Activated naive CD8-positive, alpha-beta T cell treated with anti-CD3 and anti-CD28 coated beads, Interleukin-2, amount 10 ng/mL, durations not matched to agents 7 days and 5 days (primary cell): ENCODE measurements at places on chromosomes 1 and 21. TPM values are rescaled to one million over a fixed set of nuclear protein-coding genes. Genes with fewer than 3 reads are reported as not detected.

HES5 gene
- not detected for total RNA-seq

CACNA1E gene
- total RNA-seq: not detected

IKBKE gene
- total RNA-seq: 83.5 TPM

RHBG gene
- total RNA-seq: not detected

CFHR1 gene
- total RNA-seq: not detected

MTARC2 gene
- total RNA-seq: not detected
